ENCODE measurements at places on chromosomes 2 and 18.

DNA sequence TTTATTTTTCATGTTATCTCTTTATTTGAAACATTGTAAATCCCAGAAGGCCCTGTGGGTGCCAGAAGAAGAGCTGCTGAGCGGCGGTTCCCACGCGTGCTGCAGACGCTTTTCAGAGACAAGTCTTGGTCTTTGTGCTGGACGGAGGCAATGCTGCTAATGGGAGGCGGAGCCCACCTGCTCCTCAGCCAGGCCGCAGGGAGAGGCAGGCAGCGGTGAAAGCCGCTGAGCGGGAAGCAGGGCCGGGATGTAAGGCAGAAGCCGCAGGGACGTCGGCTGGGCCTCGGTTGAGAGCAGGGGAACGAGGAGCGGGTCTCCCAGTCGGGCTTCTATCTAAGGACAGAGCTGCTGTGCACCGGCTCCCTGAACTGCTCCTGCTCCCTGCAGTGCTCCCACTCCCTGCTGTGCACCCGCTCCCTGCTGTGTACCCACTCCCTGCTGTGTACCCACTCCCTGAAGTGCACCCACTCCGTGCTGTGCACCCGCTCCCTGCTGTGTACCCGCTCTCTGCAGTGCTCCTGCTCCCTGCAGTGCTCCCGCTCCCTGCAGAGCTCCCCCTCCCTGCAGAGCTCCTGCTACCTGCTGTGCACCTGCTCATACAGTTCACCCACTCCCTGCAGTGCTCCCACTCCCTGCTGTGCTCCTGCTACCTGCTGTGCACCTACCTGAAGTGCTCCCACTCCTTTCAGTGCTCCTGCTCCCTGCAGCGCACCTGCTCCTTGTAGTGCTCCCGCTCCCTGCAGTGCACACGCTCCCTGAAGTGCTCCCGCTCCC lies 16.4 kb downstream of the TMEM18 start:
- no peak for DNase-seq

- no peak for DNase-seq
Observed at GRCh38 chr2:72191441-72191840, 43.8 kb upstream of the CYP26B1 start.

- no peak for DNase-seq
Observed at GRCh38 chr18:9898792-9899549, 13.2 kb downstream of the TXNDC2 start.

DNA sequence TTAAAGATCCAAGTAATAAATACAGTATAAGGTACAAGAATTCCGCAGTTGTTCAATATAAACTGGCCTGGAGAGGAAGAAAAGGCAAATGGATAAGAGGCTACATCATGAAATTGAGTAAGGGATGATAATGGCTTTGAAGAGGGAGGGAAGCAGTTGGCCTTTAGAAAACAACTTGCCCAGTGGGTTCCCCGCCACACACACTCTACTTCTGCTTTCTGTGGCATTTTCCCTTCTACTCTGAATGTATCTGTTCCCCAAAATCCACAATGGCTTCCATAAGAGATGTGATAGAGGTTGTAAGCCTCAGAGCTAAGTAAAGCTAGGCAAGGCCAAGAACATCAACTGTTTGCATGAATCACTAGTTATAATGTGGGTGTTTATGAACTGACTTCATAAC lies 221.3 kb downstream of the MBD2 start:
- no peak for DNase-seq

- no peak for DNase-seq
Observed at GRCh38 chr2:207970147-207970825, 55.0 kb downstream of the PLEKHM3 start.

- DNase-seq = no peak
Observed at GRCh38 chr2:145228506-145228905, 708.6 kb upstream of the ZEB2 start.

DNA sequence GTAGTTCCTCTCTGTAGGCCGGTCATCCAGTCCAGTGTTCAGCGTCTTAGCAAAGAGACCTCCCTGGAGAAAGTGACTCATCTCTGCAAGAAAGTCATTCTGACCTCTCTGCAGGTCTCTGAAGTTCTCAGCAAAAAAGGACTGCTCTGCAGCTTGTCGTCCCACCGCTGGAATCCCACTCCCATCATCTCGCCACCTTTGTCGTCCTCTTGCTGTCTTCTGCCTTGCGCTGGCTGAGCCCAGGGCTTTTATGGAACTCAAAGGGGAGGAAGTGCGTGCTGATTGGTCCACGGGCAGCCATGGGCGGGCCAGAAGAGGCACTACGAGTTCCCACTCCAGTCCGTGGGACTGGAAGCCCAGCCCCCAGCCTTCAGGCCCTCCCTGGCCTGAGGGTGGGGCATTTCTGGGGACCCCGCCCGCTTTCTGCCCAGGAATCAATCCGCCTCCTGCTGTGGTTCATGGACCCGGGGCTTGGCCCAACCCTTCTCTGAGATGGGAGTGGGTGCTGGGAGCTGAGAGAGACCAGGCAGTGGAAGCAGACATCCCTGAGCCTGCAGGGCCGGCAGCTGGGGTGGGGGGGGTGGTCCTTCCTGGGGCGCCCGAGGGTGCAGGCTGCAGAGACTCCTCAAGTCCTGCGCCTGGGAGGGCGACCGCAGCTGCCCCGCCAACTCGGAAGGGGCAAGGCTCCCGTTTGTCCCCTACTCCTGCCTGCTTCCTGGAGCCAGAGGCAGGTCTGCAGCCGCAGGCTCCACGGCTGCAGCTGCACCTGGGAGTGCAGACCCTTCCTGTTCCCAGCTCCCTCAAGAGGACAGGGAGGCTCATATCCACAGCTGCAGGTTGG lies 660.7 kb upstream of the RAB6C start:
- DNase-seq = no peak
